ENCODE measurements at places on chromosomes 3 and 15.
A peak's percentile ranks its signal among the peaks of the same experiment; 100 is the strongest.

DNA sequence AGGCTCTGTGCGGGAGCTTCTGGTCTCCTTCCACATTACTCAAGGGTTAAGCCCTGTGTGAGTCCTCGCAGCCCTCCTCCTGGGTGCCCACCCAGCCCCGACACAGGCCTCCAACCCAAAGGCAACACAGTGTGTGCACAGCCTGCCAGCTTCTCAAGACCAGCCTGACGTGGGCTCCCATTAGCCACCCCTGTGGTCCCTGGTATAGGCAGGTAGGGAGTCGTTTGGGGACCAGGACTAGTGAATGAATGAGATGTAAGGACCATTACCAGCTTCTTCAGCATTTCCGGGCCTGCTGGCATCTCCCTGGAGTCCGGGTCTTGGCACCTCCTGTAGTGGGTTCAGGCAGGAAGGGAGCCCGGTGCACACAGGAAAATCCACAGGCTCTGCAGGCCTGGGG, 20.2 kb upstream of the PLXNA1 start:
- no peak for DNase-seq

GRCh38 chr3:165196577-165197480, 645 bp upstream of the SLITRK3 start:
- no peak for DNase-seq

- no peak for DNase-seq
These were observed 6.3 kb downstream of the LAMP3 start for GRCh38 chr3:183156266-183156665.

DNA sequence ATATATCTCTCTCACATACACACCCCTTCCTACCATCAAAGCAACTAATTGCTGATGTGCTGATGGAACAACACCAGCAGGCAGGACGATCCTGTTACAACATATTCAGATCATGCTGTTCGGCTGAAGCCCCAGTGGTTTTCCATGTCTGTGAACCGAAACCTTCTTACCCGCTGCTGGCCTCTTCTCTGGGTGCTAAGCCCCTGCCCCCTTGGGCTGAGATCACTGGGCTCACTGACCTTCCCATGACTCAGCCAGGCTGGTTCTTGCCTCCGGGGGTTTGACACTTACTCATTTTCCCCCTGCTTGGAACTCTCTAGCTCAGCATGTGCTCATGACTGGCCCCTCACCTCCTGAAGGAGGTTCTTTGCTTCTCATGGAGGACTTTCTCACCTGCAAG, 122.0 kb upstream of the RGMA start:
- DNase-seq: peak; percentile 3

- no peak for DNase-seq
These were observed 287.6 kb upstream of the ICE2 start for GRCh38 chr15:60766391-60767128.

DNA sequence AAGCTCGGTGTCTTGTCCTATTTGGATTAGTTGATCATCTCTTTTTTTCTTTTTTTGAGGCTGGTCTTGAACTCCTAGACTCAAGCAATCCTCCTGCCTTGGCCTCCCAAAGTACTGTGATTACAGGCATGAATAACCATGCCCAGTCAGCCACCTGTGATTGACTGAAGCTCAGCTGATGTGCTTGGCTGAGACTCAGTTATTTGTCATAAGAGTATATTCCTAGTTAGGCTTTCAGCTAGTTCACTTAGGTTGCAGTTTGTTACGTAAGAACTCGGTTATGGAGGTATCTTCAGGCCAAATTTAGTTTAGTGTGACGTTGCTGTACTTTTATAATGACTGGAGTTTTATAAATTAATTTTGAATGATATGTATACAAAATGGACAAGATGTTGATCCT, 365.0 kb downstream of the SV2B start:
- DNase-seq: no peak

- DNase-seq: no peak
These were observed 3.8 kb downstream of the NCEH1 start for GRCh38 chr3:172707030-172707429.

- no peak for DNase-seq
These were observed 13.6 kb downstream of the RPAP1 start for GRCh38 chr15:41530363-41530956.

- no peak for DNase-seq
These were observed 102.3 kb upstream of the NR2E3 start for GRCh38 chr15:71708051-71708429.

- DNase-seq: no peak
These were observed 151.9 kb downstream of the CADPS start for GRCh38 chr3:62723166-62723913.

DNA sequence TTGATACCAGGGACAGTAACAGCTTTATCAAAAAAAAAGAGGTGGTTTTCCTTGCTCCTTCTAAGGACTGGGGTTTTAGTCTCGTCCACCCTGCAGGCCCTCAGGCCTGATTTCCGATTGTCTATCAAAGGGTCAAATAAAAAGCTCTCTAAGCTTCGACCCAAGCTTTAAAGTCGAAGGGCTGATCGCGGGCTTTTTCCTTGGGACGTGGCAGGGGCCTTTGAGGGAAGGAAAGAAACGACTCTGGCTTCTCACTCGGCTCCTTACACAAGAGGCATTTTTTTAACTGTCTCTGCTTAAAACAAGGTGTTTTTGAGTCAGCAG, 354 bp upstream of the KLHL24 start:
- no peak for DNase-seq

DNA sequence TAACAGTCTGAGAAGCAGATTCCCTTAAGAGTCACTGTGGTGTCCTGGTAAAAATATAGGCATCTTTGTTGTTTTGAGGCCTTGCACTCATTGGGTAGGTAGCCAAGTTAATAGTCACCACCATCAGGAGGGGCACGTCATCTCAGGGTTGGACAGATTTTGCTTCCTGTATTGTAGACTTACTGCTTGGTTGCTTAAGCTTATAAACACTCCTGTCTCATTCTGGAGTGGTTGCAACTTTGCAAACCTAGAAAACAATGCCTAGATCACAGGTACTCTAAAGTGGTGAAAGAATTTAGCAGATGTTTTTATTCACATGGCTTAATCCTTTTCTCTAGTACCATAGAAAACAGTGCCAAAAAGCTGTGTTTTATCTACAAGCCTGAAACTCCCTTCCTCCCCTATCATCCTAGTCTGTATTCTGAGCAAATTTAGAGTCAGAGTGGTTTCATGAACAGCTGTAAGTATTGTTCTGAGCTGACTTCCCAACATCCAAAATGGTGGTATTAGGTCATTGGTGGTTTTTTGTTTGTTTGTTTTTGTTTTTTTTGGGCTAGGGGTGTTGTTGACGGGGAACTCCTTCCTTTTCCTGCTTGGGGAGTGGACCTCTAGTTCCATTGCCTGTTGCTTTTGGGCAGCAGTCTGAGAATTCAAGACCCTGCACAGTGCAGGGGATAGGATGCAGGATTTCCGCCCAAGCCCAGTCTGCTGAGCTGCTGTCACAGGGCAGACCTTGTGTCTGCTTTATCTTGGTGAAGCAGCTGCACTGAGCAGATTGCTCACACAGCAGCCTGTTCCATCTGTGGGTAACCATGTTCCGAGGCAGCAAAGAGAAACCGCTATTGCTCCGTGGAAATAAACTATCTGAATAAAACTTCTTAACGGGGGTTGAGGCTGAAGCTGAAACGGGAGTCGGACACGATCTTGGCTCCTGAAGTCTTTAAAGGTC, 202.0 kb downstream of the AKAP13 start:
- DNase-seq: no peak

- DNase-seq: no peak
These were observed 15.4 kb downstream of the RTP1 start for GRCh38 chr3:187212705-187213104.

DNA sequence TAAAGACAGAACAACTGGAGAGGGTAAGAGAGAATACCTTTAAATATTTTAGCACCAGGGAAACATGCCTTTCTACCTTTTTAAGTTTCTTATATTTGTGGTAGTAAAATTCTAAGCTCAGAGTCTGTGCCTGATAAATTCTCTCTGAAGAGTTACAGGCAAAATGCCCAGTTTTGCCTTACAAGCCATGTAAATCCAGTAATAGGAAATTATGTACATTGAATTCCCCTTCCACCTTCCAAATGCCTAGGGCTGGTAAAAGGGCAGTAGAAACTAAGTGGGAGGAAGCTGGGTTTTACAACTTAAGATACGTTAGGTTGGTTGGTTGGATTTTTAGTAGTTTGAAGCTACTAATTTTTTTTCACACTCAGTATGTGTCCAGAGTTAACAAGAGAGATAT, 43.1 kb upstream of the TP63 start:
- no peak for DNase-seq

GRCh38 chr15:82952158-82953081, at the start of gene HOMER2:
TSS of gene HOMER2 (minus strand) at chr15:82952720. CDS start at chr15:82952535, 185 bp downstream.
- DNase-seq: peak; percentile 29

- DNase-seq: no peak
These were observed 124.9 kb downstream of the LPP start for GRCh38 chr3:188278717-188279324.

- no peak for DNase-seq
These were observed 106.8 kb downstream of the ARRDC4 start for GRCh38 chr15:98067339-98067738.

DNA sequence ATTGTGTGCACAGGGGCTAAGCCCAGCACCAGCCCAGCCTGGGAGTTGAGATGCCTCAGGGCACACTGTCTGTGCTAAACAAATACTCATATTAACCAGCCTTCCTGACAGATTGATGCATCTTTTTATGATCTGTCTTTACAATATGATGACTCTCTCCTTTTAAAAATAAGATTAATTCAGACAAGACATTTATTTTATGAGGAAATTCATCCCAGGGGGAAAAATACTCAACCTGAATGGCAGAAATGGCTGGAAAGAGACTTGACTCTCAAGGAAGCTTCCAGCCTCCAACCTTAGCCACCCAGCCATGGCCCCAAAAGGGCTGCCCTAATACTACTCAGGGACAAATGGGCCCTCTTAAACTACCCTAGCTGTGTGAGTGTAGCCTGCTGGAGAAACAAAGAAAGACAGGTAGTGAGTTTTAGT, 46.9 kb downstream of the NOX5 start:
- no peak for DNase-seq

- DNase-seq: no peak
These were observed 749.6 kb downstream of the AGBL1 start for GRCh38 chr15:86829245-86829644.

- DNase-seq: peak; percentile 93
These were observed 1.3 kb upstream of the KLHL40 start for GRCh38 chr3:42683875-42684598.

- DNase-seq: no peak
These were observed 58.8 kb downstream of the SLCO3A1 start for GRCh38 chr15:91912336-91912735.

GRCh38 chr3:19213603-19214220, 65.4 kb downstream of the KCNH8 start:
- DNase-seq: no peak

GRCh38 chr3:27160146-27160545, 209.0 kb downstream of the NEK10 start:
- no peak for DNase-seq

DNA sequence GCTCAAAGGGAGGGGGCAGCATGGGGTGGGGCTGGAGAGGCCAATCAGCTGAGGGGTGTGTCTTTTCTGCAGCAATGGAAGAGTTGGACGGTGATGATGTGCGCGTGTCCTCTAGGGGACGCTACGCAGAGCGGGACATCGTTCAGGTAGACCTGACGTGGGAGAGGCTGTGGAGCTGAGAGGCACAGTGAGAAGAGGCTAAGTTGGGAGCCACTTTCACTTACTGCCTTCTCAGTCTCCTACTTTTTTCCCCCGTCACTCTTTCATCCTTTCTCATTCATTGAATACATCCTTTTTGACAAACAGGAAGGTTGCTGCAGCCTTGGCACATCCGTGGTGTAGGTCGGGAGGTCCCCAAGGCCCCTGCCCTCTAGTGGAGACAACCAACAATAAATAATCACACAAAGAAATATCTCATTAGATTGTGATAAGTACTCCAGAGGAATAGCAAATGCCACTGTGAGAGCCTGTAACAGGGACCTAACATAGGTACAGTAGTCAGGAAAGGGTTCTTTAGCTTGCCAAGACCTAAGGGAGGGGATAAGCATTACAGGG, 4.4 kb upstream of the BRPF1 start:
- no peak for DNase-seq

- no peak for DNase-seq
These were observed 37.5 kb downstream of the SEMA5B start for GRCh38 chr3:122989856-122990575.

DNA sequence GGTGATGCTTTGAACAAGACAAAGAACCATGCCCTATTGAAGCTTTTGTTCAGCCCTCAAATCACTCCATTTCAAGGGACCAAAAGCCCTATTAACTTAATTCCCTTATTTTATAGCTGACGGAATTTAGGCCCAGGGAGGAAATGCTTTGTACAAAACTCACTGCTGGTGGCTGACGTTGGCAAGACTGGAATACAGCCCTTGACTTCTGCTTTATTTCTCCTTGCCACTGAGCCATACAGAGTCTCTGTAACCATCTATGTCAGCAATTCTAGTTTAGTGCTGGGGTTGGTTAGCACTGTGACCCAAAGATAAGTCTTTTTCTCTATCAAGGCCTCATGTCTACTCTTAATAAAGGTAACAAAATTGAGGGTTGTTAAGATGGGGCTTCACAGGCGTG, 316.1 kb upstream of the TPRG1 start:
- DNase-seq: no peak

DNA sequence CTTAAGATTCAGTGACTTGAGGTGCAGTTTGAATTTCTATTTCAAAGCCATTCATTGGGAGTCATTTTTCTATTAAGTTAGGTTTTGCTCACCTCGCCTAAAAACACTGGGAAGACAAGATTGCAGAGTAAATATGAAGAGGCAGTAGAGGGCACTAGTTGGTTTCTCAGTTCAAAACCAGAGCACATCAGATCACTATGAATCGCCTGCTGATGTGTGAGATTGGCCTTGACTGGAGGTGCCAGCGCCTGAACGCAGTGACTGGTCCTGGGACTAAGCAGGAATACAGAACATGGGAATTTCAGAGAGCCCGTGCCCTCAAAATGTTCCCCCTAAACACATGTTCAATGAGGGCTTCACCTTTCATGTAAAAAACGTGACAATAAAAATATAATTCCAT, 229.0 kb downstream of the ITPR1 start:
- DNase-seq: peak; percentile 81

DNA sequence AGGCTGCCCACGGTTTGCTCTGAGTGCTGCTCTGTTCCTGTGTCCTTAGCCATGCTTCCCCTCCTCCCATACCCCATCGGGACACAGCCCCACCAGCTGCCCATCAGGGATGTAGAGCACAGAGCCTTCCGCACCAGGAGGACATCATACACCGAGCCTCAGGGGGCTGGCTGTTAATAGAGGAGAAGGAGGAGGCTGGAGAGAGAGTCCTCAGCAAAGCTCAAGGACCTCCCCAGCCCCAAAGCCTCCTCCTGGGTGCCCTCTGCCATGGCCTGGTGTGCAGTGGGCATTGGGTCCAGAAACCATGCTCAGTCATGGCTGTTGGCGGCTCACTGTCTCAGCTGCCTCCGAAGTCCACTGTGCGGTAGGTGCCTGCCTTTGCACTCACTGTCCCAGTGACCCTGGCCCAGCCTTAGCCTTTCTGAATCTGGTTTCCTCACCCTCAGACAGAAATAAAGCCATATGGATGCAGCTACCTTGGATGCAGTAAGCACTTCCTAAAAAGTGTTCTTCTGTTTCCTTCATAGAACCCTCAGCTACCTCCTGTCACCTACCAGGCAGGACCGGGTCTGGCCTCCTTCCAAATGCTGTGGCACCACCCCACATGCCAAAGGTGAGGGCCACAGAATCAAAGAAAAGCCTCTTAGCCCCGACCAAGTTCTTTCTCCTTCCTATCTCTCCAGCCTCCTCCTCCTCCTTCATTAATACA, 53.9 kb downstream of the ACAD9 start:
- DNase-seq: no peak

- DNase-seq: no peak
These were observed 365.0 kb downstream of the NLGN1 start for GRCh38 chr3:173762501-173762900.
